ENCODE measurements at places on chromosomes 1 and 21. TPM values are rescaled to one million over a fixed set of nuclear protein-coding genes. Genes with fewer than 3 reads are reported as not detected.
A peak's percentile ranks its signal among the peaks of the same experiment; 100 is the strongest.

DNA sequence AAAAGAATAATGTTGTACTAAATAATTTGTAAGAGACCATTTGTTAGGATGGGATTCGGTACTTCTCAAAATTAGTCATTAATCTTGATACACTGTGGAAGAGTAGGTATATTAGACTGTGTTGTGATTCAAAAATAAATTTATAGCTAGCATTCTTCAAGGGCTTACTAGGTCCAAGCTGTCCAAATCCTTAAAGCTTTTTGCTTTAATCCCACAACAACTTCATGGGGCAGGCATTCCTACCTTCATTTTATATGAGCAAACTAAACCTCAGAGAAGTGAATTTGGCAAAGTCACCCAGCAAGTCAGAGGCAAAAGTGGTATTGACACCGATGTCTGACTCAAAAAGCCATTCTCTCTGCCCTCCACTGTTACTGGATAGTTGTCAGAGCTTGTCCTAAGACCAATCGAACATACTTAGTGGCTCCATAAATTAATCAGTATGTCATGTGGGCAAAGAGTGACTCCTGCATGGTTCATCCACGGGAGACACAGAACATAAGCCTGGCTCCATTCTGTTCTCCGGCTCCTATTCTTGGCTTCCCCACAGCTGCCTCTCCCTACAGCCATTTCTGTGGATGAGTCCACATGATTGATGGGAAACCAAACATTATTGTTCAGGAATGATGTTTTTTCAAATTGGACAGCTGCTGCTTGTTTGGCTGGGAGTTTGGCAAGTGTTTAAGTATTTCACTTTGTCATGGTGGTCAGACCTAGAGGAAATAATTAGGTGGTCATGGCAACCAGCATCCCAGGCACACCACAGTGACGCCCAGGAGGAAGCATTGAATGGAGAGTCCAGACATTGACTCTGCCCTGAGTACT, 133.4 kb upstream of the FGGY start:
- DNase-seq = no peak

- DNase-seq = no peak
These were observed 995 bp upstream of the IPO13 start for GRCh38 chr1:43945674-43946235.

DNA sequence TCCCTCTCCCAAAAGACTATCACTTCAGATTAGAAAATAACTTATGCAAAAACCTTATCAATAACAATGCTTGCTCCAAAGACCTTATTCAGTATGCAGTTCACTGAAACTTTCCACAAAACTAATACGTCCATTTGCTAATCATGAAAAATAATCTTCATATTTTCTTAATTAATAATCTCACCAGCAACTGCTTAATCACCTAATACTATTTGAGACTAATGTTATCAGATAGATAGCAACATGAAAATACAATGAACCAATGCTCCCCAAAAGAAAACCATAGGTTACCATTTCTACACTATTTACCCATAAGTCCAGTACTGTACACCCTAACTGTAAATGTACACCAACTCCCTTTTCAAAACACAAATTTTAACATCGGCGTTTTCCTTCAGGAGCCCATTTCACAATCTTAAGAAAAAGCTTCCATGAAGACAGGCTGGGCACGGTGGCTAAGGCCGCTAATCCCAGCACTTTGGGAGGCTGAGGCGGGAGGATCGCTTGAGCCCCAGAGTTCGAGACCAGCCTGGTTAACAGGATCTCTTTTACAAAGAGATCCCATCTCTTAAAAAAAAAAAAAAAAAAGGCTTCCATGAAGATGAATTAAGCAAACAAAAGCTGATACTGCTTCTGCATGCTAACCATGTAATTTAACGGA, 1.7 kb downstream of the GNB1 start:
- no peak for DNase-seq

- no peak for DNase-seq
These were observed 11.7 kb upstream of the USP48 start for GRCh38 chr1:21794656-21795055.

DNA sequence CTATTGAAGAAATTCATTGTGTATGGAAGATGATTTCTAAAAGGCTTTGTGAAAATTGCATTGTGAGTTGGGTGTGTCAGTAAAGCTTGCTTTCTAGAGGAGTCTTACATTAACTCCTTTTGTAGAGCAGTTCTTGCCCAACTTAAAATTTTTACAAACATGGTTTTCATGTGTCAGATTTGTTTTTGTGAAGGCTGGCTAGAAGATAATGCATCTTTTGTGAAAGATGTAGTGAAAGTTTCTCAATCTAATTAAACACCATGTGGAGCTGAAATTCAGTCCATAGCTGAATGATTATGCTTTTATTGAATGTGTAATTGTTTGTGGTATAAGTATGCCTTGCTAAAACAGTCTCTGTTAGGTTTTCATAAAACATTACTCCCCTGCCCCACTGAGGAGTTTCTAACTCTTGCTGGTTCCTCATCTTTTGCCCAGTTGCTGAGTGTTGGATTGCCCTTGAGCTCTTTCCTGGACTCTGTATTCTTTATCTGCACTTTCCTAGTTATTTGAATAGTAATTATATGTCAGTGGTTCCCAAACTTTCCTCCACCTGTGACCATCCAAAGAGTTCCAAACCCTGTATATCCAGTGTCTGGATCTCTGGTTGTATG, 38.0 kb downstream of the KCTD3 start:
- no peak for DNase-seq

GRCh38 chr1:17099616-17100340, 19.5 kb downstream of the PADI2 start:
- no peak for DNase-seq

GRCh38 chr1:92961131-92961895, at the start of gene DIPK1A:
TSS of gene DIPK1A (minus strand) at chr1:92961462. CDS start at chr1:92961429, 33 bp downstream.
- peak; percentile 81 for DNase-seq

- peak; percentile 13 for DNase-seq
These were observed 95.9 kb downstream of the KCNJ15 start for GRCh38 chr21:38352536-38353219.

- DNase-seq = no peak
These were observed 4.5 kb downstream of the LEPR start for GRCh38 chr1:65425006-65425405.

Gene B3GALT2
- total RNA-seq = not detected

Measured in activated naive CD8-positive, alpha-beta T cell treated with anti-CD3 and anti-CD28 coated beads for 36 hours (primary cell).